NCI-H460 (cell line): ENCODE measurements at places on chromosomes 5 and 9.

DNA sequence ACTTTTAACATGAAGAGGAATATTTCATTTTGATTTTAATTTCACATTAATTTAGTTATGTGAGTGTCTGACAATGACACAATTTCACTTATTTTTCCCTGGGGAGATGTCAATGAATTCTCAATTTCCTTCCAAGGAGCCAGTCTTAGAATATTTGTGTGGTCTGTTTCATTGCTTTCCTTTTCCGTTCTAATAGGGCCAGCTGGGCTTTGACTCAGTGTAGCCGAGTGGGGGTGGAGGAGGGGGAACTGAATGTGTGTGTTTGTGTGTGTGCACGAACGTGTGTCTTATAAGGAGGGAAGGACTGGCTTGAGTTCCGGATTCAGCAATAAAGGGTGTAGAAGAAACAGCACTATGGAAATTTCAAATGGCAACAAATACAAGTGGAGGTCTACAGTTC, 100.0 kb downstream of the BASP1 start:
- DNase-seq = no peak

DNA sequence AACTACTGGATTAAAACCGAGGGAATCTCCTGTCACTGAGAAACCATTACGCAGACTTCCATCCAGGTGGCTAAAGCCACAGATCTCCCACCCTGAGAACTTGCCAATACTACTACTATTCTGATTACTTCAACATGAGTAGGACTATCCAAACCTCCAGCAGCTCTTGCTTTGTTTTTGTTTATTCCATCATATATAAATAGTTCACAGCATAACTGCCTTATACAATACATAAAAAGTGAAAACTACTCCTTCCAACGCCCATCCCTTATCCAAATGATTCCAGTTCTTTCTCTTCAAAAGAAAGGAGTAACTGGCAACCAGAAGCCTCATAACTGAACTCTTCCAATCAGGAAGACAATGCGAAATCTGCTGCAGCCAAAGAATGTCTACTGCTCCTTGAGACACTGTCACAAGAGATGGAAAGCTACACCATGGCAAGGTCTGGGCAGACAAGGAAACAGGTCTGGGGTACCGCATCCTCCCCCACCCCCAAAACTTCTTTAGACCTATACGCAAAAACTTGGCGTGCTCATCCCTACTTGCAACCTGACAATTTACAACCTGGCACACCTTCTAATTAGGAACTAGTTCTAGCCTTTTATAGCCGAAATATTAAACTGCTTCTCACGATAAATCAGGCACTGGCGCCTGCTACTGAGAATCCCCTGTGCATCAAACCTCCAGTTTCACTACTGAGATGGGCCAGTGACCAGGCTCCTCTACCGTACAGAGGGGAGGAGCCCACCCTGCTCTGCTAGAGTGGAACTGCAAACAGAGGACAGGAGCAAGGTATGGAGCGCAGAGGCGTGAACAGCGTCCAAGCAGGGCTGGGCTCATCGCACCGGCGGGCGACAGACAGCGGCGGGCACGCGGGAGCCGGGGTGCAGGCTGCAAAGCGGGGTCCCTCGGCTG, 986 bp downstream of the PLPP1 start:
- DNase-seq = no peak

DNA sequence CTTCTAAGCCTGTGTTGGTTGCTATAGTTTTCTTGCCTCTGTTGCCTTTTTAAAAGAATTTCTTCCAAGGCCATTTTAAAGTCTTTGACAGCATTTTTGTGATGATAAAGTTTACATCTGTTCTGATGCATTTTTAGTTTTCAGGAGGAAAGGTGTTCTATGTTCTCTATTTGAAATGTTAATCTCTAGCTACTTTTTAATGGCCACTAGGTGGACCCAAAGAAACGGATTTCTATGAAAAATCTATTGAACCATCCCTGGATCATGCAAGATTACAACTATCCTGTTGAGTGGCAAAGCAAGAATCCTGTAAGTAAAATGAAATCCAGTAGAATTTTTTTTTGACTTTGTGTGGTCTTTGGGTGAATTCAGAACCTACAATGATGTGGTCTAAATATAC, 60.2 kb downstream of the MELK start:
- peak; percentile 12 for DNase-seq

DNA sequence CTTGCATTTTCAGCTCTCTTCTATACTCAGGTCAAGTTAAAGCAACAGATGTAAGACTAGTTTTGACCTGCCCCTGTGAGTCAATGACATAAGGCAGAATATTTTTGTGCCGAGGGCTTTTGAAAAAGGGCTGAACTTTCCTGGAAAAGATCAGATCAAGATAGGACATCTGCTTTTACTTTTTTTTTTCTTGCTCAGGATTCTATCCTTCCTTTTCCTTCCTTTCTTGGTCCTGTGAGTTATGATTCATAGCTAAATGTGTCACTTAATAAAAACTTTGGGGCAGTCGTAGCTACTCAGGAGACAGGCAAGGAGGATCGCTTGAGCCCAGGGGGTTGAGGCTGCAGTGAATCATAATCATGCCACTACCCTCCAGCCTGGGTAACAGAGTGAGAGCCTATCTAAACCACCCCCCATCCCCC, 84.3 kb upstream of the BRINP1 start:
- no peak for DNase-seq

DNA sequence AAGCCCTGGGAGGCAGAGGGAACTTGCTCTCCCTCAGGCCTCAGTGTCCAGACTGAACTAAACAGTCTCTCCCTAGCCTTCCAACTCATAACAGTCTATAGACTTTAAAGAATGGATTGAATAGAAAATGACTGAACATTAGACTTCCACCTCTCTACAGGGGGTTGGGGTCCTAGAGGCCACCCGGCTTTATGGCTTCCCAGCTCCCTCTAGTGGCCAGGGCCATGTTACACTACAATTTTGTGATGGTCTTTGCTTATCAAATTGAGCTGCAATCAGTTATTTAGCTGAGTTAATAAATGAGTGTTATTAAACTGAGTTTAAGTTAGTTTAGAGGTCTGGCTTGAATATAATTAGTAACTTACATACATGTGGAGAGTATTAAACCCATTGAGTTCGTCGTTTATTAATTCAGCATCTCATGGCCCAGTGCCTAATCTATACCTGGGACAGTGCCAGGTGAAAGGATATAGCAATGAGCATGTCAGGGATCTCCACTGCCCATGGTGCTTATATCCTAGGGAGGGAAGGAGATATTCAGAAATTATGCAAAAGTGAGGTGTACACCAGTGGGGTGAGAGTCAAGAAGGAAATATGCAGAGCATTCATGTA, 105.2 kb downstream of the SH3TC2 start:
- DNase-seq = peak; percentile 31

- no peak for DNase-seq
These were observed at the start of gene HMHB1 for GRCh38 chr5:143812085-143812705. TSS of gene HMHB1 (plus strand) at chr5:143812161.

DNA sequence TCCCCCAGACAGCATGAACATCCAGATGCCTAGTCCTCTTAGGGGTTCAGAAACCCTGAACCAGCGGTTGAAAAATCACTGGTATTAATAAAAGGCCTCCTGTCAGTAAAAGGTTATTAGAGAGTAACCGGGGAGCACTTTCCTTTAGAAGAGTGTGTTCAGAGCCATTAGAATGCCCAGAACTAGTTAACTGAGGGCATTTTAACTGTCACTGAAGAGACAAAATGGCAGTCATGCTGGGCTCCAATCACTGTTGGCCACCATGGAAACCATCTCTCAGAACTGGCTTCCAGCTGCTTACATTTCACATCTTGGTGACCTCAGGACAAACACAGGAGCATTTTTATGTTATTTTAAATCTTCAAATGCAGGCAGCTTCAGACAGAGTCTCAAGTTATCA, 36.2 kb upstream of the GDA start:
- DNase-seq = no peak

GRCh38 chr5:179836225-179837019, 15.7 kb downstream of the SQSTM1 start:
- no peak for DNase-seq

GRCh38 chr5:6587171-6587570, 45.7 kb downstream of the NSUN2 start:
- DNase-seq = no peak

DNA sequence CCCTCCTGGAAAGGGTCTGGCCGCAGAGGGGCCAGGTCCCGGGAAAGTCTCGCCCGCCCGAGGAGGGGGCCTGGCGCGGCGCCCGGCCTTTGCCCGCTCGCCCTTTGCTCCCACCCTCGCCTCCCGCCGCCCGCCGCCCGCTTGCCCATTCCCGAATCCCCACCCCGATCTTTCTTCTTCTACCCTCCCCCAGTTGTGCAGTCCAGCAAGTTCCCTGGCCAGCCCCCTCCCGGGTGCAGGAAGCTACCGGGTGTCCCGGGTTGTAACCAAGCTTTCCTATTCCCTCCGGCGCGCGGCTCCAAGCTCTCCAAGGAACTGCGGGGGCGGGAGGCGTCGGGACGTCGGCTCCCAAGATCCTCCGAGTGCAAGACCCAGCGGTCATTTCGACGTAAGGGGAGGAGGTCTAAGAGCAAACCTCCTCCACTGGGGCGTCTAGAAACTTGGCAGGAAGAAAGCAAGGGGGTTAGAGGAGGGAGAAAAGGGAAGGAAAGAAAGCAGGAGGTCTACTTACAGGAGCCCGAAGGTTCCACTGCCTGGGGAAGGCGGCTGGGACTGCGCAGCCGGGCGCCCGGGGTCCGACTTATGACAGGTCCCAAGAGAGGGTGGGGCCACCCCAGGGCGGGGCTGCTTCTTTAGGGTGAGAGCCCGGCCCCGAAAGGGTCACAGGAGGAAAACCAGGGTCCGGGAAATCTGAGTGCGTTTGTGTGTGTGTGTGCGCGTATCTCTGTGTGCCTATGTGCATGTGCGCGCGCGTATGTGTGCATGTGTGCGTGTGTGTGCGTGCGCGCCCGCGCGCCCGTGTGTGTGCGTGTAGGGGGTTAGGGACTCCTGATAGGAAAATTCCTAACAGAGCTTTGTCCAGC, at the start of gene PTGR1:
Gene PTGR1 (minus strand): TSS at position 556 of the 863 bp plus-strand sequence. CDS start 2,225 bp downstream, outside the sequence.
- peak; percentile 82 for DNase-seq

GRCh38 chr9:83960991-83961390, 19.0 kb downstream of the HNRNPK start:
- DNase-seq = no peak

GRCh38 chr5:82306151-82306550, 28.0 kb upstream of the RPS23 start:
- DNase-seq = no peak
